ENCODE measurements at places on chromosomes 12 and 14.

- no peak for DNase-seq
These were observed 11.9 kb downstream of the GPR68 start for GRCh38 chr14:91232603-91233002.

GRCh38 chr12:121093487-121093891 lies 39.2 kb upstream of the P2RX7 start:
- no peak for DNase-seq

DNA sequence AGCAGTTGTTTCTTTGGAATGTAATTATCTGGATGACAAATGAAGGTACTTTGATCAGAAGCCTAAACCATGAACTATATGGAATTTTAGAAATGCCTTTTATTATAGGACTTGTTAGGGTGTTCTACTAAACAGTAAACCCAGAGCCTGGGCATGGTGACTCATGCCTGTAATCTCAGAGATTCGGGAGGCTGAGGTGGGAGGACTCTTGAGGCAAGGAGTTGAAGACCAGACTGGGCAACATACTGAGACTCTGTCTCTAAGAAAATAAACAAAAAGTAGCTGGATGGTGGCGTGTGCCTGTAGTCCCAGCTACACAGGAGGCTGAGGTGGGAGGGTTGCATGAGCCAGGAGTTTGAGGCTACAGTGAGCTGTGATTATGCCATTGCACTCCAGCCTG lies 23.9 kb downstream of the PALS1 start:
- DNase-seq, result peak; percentile 20

DNA sequence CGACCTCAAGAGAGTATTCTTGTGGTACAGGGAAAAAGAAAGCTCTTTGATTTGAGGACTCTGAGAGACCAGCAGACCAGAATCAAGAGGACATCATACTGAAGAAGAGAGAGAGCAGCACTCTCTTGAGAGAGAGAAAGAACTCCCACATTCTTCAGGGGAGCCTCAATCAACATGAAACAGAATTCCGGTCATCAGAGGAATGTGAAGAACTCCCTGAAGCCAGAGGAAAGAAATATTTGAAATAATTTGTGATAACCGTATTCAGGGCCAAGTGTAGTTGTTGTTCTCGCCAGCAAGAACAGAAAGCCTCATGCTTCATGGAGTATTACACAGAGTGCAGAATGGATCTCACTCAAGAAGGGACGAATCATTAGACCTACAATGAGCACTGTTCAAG lies 363.8 kb upstream of the TMEM132C start:
- no peak for DNase-seq

- DNase-seq, result no peak
These were observed 2.6 kb downstream of the RTL1 start for GRCh38 chr14:100900837-100901390.
